ENCODE measurements at places on chromosomes 7 and 10.

- DNase-seq, result peak; percentile 75
These were observed 28.7 kb upstream of the TNS3 start for GRCh38 chr7:47610506-47611044.

- DNase-seq, result no peak
These were observed 523.5 kb downstream of the PARD3 start for GRCh38 chr10:34291466-34292193.

- peak; percentile 84 for DNase-seq
These were observed 42.5 kb downstream of the CCDC71L start for GRCh38 chr7:106618480-106618879.

DNA sequence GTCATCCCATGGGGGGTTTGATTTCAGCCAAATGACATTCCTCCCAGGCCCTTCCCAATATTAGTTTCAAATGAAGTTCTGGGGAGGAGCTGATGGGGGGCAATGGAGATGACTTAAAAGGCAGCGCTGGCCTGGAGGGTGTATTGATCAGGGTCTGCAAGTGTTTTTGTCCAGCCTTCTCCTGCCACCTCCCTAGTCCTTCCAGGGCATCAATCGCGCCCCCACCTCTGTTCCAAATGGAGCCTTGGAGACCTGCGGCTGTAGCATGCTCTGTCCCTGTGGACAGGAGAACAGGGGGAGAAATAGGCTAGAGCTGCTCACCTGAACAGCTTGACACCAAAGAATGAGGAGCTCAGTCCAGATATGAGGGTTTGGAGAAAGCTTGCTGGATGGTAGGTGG lies 386.8 kb upstream of the PODXL start:
- DNase-seq, result no peak

DNA sequence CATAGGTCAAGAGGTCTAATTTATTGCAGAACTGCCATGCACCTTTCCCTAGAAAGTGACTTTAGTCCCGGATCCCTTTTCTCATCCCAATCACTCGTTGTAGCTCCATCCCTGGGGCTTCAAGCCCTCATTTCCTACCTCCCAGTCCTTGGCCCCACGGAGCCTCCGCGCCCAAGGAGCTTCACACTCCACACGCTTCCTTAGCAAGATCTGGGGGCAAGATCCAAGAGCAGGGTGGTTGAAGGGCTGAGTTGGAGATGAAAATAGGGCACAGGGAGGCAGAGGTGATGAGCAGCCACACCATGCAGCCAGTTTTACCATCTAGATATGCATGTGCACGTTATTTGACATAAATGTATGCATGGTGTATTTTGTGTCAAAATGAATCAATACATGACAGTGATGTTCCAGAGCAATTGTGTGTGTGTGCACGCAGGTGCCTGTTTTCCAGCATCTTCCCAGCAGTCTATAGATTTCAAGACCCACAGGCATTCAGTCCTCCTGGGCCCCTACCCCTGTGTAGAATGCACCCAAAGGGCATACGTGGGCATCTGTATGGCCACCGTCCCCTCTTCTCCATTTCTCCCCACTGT lies 6.0 kb upstream of the TRPV6 start:
- no peak for DNase-seq

GRCh38 chr10:21061184-21061583 lies 164.1 kb upstream of the NEBL start:
- no peak for DNase-seq

DNA sequence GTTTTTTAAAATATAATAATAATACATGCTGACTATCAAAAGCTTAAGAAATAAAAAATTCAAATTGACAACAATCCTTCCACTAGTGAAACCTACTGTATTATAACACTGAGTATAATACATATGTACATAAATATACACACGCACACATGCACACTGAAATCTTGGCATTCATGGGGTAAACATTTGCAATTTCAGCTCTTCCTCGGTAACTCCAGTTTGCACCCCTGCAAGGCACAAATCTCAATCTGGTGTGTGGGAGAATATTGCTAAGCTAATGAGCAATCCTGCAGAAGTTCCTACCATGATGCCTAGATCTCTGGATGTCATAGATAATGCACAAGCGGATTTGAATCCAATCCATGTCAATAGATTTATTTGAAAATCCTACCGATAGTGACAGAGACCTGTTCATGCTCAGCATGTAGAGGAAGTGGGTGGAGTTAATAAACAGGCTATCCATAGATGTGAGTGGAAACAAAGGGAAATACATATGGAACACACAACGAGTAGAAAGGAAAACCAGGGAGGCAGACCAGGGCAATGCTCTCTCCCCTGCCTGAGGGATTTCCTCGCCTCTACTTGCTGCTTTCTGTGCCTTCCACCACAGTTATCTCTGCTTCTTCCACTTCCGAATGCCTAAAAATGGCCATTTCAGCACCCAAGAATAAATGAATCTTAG lies 38.1 kb upstream of the LANCL2 start:
- no peak for DNase-seq

GRCh38 chr7:1811850-1812508 lies 141.9 kb downstream of the ELFN1 start:
- DNase-seq, result no peak

DNA sequence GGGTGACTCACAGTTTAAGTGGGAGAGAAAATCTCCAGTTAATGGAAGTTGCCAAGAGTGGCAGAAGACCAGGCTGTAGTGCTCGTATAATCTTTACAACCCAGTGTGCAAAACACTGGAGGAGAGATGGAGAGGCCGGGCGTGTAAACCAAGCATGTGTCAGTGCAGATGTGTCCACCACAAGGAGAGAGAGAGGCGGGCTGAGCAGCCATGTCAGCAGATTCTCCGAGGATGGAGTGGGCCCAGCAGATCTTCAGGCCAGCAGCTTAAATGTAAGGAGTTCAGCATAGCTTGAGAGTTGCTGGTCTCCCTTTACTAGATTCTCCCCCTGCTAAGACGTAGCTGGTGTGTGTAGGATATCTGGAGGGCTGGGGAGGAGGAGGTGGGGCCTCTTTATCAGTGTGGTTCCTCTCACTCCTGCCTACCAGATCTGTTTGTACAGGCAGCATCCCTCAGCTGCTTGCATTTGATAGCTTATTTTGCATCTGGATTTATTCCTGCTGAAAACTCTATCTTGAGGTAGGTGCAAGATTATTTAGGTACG lies 13.7 kb downstream of the BPGM start:
- peak; percentile 32 for DNase-seq

- peak; percentile 74 for DNase-seq
These were observed 540.2 kb downstream of the LRMDA start for GRCh38 chr10:75971402-75972211.

- DNase-seq, result no peak
These were observed 51.5 kb downstream of the WDR37 start for GRCh38 chr10:1107679-1108078.

- peak; percentile 38 for DNase-seq
These were observed 1121.3 kb upstream of the AUTS2 start for GRCh38 chr7:68476966-68477365.

DNA sequence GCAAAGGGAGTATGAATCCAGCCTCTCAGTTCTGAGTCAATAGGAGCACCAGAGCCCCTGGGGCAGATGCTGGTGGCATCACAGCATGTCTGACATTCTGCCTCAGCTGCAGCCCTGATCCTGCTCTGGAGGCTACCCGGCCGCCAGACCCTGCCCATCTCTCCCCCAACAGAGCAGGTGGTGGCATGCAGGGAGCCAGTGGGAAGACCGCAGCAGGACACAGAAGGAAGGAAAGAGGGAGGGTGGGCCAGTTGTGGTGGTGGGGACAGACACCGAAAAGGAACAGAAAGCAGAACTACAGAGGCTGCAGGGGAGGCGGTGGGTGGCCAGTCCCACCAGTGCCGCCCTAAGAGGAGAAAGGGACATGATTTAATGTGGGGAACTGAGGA lies 35.3 kb downstream of the BLNK start:
- no peak for DNase-seq

DNA sequence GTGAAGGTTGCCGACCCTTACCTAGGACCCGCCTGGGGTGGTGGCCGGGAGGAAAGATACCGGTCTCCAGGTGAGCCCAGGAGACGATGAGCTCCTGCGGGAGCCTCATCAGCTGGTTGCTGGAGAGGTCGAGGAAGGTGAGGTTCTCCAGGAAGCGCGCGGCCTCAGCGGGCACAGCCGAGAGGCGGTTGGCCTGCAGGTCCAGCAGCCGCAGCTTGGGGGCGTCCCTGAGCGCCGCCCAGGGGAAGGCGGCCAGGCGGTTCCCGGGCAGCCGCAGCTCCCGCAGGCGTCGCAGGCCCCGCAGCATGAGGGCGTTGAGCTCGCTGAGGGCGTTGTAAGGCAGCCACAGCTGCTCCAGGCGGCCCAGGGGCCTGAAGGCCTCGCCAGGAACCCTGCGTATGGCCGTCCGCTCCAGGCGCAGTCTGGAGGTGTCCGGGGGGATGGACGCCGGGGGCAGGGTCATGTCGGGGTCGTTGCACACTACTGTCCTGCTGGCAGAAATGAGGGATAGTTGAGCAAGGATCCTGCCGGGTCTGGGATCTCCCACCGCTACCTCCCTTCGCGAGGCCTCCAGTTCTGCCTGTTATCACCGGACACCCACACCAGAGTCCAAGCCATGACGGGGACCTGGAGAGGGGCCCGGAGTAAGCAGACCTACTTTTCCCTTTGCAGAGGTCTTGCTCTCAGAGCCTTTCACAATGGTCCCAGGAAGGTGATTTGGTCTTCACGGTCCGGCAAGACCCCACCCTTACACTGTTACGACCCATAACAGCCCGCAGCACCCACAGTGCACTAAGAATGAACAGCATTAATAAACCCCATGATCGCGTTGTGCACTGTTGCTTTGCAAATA lies 3.9 kb downstream of the LRIT1 start:
- DNase-seq, result no peak
